GM12865 (cell line): ENCODE measurements at places on chromosomes 3 and 15.

DNA sequence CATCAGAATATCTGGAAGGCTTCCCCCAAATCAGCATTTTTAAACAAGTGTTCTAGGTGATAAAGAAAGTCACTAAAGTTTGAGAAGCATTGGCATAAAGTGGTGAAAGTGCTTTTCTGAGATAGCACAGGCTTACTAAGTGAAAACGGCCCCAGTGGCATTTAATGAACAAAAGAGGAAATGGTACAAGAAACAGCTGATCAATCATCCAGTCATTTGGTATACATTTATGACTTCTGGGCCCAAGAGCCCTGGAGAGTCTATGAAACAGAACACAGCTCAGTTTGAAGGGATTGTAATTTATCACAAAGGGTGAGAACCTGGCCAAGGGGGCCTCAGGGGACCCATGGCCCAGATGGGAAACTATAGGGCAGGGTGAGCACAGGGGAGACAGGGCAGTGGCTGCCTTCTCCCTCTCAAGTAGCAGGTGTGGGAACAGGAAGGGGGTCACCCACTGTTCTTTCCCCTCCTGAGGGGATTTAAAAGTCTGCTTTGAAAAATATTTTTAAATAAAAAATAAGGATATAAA, 265.5 kb upstream of the ROPN1 start:
- DNase-seq: peak; percentile 31

GRCh38 chr15:41125063-41125669, 9.1 kb upstream of the INO80 start:
- no peak for DNase-seq

DNA sequence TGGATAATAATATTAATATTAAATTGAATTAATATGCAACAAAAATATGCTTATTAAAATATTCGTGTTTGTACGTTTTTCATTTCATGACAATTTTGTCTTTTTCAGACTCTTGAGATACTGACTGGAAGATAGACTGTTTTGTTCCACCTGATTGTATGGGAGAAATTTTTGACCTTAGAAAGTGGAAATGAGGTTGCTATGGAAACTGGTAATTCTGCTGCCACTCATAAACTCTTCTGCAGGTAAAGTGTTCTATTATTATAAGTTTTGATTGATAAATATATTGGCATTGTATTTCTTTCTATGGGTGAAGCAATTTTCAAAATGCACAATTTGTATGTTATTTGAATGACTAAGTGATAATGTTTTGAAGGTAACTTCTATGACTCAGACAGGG, 55.0 kb downstream of the CNTN6 start:
- no peak for DNase-seq

- DNase-seq: peak; percentile 94
These were observed 8.8 kb upstream of the ELP6 start for GRCh38 chr3:47522082-47522987.

- DNase-seq: no peak
These were observed 469.9 kb downstream of the GBE1 start for GRCh38 chr3:81291586-81291985.

GRCh38 chr3:51992017-51992682, 3.5 kb downstream of the RPL29 start:
- DNase-seq: no peak

DNA sequence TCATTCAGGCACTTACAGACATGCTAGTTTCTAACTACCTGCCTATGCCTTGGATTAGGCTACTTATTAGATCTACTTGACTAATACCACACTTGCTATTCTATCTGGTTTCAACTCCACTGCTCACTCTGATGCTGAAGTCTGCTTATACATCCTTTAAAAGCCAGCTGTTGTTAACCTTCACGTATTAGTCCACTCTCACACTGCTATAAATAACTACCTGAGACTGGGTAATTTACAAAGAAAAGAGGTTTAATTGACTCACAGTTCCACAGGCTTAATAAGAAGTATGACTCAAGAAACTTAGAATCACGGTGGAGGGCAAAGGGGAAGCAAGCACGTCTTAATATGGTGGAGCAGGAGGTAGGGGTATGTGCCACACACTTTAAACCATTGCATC, 47.7 kb upstream of the ANKRD28 start:
- peak; percentile 38 for DNase-seq

DNA sequence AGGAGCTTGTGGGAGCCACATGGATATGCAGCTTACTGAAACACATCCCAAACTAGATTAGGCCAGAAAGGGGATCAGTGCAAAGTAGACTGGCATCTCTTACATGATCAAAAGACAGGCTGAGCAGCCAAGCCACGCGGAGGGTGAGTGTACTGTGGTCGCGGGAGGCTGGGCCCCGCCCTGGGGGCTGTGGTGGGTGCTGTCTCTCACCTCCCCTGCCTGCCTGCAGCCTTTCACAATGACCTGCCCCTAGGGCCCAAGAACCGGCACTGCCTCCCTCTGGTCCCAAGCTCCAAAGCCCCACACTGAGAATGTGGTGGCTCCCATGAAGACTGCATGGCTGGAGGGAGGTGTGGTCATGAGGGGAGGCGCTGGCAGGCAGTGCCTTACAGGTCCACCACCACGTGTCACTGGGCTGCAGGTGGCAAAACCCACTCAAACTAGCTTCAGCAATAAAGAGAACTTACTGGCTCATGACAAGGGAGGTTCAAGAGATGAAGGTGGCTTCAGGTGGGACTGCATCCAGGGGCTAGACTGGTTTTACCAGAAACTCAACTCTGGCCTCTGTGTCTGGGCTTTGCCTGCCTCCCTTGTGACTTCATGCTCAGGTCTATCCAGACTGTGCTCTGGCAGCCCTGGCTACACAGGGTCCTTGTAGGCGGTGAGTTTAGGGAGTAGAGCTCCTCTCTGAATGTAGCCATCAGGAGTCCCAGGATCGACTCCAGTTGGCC, 27.4 kb upstream of the PLXND1 start:
- no peak for DNase-seq

DNA sequence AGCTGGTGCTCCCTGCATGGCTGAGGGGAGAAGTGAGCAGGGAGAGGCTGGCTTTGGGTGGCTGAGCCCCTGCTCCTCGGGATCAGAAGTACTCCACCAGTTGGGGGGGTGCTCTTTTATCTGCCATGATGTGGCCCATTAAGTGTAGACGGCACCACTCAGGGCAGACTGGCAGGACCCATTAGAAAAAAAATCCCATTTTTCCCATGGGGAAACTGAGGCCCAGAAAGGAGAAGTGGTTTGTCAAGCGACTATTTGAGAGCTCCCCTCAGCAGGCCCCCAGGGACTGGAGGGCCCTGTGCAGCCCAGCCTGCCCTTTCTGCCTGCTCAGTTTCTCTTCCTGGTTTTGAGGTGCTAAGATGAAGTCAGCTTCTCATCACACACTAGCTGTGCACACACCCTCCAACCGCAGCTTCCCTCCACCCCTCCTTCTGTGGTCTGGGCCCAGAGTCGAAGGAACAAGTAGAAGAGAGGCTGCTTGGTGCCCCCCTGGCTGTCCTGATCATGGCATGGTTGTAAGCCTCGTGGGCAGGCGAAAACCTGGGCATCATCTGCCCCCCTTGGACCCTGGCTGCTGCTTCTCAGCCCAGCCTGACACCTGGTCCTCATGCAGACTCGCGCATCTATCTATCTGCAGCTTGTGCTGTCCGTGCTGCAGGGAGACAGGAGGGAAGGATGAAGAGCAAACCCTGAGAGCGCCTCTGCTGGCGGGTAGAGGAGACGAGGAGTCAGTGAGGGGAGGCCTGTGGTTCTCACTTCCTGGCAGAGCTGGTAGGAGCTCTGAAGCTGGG, 5.6 kb downstream of the CSK start:
- peak; percentile 97 for DNase-seq

GRCh38 chr15:81268881-81269601, 54.9 kb downstream of the STARD5 start:
- no peak for DNase-seq

GRCh38 chr15:59741274-59741906, 52.3 kb upstream of the BNIP2 start:
- DNase-seq: no peak

DNA sequence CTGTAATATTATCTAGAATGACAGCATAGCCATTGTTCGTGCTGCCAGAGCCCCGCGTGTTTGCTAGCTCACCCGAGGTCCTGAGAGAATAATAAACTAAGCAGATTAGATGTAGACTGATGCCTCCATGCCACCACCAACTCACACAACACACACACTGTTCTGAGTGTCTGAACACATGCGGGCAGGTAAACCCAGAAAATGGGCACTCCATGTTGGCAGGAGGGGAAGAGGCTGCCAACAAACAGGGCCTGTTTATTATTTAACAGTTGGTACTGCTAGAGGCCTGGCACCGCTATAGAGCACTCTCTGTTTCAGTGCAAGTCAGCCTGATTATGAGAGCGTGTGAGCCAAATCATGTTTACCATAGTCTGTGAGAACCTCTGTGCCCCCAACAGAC, 299.0 kb downstream of the ZBTB20 start:
- DNase-seq: no peak

DNA sequence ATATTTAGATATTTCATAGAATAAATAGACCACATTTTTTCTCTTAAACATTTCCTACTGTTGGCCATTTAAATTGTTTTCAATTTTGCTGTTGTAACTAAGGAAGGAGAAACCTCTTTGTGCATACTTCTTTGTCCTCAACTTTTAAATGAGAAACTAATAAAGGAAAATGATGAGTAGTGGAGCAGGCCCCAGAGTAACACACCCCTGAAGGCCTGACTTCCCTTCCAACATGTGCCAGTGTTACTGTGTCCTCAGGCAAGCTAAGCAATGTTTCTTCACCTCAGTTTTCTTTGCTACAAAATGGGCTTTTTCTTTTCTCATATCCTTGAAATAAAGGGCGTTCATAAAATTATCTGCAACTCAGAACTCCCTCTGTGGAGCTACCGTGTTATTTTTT, 53.7 kb downstream of the RPL22L1 start:
- DNase-seq: no peak

DNA sequence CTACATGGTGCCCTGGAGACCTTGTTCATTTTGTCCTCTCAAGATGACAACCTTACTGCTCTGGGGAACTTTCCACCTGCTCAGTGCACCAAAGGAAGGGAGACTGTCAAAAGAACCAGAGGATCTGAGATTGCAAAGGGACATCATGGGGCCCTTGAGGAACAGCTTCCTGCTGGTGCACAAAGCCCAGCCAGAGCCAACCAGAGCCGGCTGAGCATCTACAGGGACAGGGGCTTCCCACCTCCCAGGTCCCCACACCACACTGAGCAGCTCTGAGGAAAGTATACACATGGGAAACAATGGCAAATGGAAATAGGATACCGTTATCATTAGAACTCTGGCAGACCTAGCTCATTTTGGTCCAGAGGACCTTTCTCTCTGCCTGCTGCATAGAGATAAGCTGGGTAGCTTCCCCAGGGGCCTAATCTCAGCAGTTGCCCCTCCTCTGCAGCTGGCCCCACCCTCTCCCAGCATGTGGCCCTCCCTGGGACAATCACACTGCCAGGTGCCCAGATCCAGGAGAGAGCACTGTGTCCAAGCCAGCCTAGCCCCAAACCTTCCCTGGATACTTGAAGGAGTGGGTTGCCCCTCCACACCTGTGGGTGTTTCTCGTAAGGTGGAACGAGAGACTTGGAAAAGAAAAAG, 123.4 kb upstream of the PRR20G start:
- no peak for DNase-seq

DNA sequence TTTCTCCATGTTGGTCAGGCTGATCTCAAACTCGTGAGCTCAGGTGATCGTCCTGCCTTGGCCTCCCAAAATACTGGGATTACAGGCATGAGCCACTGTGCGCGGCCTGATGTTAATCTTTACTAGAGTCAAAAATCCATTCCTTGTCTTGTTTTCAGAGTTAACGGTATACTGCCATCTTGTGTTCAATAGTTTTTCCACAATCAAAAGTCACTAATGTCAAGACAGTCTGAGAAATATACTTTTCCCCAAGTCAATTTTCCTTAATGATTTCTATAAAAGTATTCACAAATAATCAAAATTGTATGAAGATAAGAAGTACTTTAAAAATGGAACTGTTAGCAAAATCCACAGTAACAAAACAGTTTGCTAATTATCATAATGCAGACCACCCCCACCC, 8.5 kb downstream of the CRBN start:
- DNase-seq: peak; percentile 42

GRCh38 chr3:54698054-54698453, 229.8 kb downstream of the LRTM1 start:
- DNase-seq: no peak

DNA sequence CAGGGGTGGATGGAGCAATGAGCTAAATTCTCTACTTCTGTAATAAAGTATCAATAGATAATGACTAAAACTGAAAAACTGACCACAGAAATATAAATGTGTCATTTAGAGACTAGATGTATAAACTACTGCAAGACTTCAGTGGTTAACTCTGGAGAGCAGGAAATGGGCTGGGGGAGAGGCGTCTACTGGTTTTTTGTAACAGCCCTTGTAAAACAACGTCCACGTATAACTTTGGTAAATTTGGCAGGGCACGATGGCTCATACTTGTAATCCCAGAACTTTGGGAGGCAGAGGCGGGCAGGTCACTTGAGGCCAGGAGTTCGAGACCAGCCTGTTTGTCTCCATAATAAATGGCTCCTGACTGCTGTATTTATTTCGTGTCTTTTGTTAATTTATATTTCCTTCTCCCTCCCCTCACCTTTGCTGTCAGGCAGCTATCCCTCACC, 12.5 kb downstream of the RAB27A start:
- DNase-seq: peak; percentile 93
